ENCODE measurements at places on chromosomes 4 and X.

DNA sequence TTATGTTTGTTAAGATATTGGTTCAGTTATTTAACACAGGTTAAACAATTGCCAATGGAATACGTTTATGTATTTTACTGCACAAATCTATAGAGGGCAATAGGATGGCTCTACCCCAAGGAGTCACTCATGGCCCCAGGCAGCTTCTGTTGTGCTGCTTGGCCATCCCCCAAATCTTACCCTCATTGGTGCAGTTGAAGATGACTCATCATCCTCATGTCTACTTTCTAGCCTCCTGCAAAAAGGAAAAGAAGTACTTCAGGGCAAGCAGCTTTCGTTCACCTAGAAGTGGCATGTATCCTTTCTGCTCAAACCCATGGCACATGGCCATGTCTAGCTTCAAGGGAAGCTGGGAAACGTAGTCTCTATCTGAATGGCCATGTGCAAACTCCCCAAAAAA lies 14.2 kb downstream of the PHOX2B start:
- no peak for DNase-seq

DNA sequence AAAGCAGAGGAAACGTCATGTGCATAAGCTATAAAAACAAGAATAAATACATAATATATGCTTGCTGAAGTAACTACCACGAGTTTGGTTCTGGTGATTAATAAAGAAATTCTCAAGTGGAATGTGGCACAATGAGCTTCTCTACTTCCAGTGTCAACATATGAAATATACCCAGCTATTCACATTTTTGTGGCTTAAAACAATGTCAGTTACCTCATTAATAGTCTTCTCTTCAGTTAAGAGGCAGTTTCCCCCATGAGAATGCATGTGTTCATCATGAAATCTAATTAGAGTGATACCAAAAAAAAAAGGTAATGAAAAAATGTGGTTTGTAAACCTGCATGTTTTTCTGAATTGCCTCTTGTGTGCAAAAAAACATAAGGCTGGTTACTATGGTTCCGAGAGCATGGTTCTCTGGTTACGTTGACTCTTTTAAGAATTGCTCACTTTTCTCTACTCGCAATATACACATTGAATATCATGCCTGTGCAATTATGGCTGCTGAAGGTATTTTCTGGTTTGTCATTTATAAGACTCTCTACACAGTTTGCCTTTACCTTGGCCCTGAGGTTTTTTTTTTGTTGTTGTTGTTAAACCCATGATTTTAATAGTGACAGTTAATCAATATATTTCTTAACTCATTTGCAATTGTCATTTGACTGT lies 108.2 kb downstream of the PCDH7 start:
- DNase-seq: no peak

DNA sequence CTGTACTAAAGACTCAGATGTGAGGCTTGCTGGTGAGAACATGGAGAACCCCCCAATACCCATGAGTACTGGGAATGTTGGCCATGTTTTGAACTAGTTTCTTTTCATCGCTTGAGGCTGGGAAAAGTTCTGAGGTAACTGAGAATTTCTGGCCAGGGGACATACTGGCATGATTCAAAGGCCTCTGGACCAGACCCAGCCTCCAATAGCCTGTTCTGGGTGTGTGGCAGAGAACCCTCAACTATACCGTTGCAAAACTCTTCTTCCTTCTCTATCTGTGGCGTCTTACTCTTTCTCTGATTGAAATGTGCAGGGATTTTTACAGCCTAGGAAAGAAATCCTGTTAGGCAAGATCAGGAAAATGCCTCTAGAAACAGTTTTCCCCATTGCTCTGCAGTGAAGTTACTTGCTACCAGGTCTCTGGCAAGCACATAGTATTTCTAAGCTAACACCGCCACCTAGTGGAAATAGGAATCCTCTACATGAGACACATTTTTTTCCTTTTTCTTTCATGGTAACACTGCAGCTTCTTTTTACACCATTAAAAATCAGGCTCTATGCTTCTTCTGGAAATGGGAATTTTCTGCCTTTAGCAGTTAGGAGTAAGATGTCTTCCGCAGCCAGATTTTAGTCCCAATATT lies 170.7 kb upstream of the ZCCHC13 start:
- DNase-seq: peak; percentile 29

GRCh38 chr4:105147016-105147552 lies 408 bp downstream of the TET2 start:
- no peak for DNase-seq

DNA sequence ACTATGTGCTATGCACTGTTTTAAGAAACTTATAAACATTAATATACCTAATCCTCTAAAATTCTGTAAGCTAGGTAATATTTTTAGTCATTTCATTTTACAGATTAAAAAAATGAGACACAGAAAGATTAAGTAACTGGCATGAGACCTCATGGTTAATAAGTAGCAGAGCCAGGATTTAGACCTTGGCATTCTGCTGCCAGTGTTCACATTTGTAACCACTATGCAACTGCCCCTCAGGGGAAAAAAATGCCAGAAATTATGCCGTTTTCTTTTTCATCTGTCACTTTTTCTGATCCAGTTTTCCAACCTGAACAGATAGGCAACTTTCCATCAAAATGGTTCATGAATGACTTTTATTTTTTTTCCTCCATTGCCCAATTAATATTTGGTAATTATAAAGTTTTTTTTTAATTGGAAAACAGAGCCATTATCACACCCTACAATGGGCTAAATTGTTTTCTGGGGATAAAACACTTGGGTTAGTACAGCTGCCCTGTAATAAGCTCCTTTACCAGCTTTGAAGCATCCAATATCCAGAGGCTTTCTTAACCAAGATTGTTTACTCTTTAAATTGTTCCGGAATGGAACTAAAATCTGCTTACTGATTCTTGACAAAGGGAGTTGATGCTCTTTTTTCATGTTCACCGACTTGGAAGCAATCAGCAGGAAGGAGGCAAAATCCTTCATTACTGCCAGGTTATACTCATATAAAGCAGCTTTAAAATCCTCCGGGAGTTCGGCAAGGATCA lies 56.4 kb upstream of the DDX60 start:
- no peak for DNase-seq

GRCh38 chr4:161894014-161894413 lies 269.8 kb downstream of the FSTL5 start:
- no peak for DNase-seq

DNA sequence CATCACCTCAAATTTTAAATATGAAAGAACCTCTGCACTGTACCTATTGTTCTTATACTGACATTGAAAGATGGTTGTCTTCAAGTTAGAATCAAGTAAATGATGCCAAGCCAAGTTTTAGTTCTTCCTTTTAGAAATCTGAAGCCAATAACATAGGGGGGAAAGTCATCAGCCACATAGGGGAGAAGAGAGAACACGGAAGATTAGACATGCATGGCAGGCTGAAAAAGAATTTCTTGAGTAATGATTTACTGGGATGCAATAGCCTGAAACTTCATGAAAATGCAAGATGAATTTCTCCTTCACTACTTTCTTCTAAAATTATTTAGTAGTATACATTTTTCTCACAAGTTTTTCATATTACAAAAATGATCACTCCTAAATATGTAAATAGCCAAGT lies 13.6 kb upstream of the EPGN start:
- DNase-seq: no peak

DNA sequence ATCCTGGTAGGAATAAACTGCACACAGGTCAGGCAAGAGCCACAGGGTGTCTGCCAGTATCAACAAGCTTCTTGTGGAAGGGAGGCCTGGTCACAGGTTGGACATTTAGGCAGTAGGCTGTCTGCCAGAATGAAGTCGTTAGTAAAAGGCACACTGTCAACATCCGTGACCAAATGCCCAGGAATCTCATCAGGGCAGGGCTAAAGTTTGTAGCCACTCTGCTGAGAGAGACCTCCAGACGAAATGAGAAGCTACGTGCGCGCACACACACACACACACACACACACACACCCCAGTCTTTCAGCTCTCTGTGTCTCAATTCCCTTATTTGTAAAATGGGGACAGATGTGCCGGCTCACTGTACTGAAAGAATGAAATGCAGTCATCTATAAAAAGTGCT lies 408.7 kb upstream of the ZFP42 start:
- DNase-seq: no peak

DNA sequence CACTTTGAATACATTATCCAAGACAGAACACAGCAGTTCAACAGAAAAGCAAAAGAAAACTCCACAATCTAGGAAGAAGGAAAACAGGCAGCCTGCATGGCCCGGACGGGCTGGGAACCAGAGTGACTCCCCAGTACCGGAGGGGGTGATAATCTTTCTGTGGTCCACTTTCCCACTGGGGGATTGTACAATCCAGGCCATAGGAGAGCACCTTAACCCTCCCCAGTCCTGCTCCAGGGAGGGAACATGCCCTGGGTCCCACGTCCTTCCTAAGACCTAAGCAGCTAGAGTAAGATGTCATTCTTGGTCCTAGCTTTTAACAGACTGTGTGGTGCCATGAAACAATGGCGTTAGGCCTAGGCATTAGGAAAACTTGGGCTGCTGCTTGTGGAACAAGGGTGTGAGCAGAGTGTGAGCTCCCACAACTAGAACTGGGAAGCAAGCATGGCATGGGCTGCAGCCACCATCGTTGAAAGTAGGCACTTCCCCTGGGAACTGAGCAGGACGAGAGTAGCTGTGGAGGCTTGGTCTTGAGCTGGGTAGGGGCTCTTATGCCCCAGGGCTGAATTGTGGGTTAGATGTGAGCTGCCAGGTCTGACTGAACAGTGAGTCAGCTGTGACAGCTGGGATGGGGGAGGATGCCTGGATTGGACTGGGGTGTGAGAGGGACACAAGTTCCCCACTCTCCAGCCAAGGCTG lies 42.4 kb downstream of the NAT8L start:
- no peak for DNase-seq

DNA sequence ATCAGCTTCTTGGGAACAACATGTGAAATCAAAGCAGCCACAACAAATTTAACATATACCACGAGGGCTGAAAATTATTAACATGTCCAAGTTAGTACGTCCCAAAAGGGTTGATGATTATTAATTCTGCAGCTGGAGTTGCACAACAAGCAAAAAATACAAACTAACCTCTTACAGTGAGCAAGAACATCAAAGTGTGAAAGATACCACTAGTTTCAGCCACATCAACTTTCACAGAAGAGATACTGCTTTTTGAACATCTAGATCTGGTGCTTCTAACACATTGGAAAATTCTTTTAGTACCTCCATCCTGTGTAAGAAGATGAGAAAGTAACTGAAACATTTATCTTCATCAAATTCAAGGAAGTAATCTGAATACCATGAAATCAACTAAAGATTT lies 334.1 kb downstream of the PCDH7 start:
- DNase-seq: no peak

GRCh38 chrX:28787206-28787605 lies 200.0 kb downstream of the IL1RAPL1 start:
- no peak for DNase-seq

DNA sequence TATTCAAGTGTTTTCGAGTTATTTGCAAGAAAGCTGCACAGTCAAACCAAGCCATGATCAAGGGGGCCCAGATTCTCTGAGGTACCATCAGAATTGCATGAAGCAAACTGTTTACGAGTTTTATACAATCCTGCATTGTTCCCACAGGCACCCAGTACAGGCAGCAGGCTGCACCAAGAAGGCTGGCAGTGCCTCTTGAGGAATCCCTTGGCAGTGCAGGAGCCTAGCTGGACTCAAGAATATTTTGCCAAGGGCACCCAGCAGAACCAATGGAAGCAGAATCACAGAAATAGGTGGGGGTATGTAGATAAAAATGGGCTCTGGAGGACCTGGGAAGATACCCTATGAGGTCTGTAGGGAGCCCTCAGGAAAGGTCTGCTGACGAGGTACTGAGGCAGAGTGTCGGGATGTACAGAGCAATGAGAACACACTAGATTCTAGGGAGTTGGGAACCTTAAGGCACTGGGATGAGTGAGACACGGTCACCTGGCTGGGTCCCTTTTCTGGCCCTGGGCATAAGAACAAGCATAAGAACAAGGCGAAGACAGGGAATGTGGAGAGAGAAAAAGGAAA lies 2.5 kb upstream of the PLP1 start:
- DNase-seq: no peak

DNA sequence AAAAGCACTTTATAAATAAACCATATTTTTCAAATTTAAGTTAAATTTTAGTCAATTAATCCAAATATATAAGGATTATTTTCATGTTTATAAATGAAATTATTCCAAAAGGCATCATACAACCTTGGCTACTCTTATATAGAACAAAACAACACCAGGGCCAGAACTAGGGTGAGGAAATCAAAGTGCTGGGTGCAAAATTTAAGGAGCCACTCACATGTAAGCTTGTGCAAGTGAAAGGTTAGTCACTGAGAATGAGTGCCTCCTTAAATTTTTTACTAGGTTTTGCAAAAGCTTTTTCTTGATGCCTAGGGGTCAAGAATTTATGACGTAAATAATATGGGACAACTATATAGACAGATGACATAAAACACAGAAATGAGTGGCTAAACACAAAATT lies 83.4 kb upstream of the COX18 start:
- no peak for DNase-seq

- no peak for DNase-seq
Observed at GRCh38 chr4:35102066-35102465, 1142.2 kb downstream of the ARAP2 start.

- no peak for DNase-seq
Observed at GRCh38 chr4:83629945-83630721, 94.2 kb downstream of the GPAT3 start.

DNA sequence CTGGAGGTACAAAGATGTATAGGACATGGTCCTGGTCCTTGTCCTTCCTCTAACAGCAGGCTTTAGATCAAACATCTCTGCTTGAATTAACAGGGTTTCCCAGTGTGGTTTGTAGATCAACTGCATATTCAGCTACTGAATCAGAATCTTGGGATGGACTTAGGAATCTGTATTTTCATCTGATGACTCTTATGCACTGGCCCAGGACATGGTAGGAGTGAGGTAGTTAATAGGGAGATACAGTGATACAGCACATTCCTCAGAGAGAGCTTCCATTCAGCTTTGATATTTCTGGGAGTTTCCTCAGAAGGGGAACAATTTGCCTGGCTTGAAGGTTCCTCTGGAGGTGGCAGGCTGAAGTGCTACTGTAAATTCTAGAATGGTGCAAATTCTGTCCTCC lies 203.1 kb downstream of the LARP7 start:
- DNase-seq: no peak

GRCh38 chrX:86322913-86323312 lies 174.7 kb downstream of the DACH2 start:
- no peak for DNase-seq

GRCh38 chrX:132694382-132694781 lies 205.5 kb upstream of the MBNL3 start:
- no peak for DNase-seq

DNA sequence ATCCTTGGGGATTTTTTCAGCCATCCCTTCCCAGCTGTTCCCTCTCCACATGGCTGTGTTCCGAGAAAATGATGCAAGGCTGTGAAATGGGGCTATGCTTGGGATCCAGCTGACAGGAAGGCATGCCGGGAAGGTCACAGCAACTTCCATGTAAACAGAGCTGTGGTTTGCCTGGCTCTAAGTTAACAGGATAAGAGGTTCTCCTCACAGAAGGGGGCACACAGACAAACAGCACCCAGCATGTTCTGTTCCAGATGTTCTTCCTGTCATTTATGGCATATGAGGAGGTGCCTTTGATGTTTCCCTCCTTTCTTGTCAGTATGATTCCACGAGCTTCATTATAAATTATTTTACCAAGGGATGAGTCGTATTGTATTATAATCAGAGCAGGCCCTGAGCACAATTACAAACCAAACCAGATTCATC lies 220.7 kb downstream of the ANTXR2 start:
- no peak for DNase-seq

Data from activated CD4-positive, alpha-beta T cell treated with anti-CD3 and anti-CD28 coated beads for 4 hours (primary cell).